IMR-90 (cell line): ENCODE measurements at places on chromosomes 16 and 17. TPM values are rescaled to one million over a fixed set of nuclear protein-coding genes. Genes with fewer than 3 reads are reported as not detected.

The EVI2A gene
- 0.90 and 1.7 TPM in 2 replicates for total RNA-seq

The CHRNE gene
- total RNA-seq = under 0.01 TPM in 2 replicates

The GRAPL gene
- total RNA-seq = not detected in 2 replicates

The SLC6A4 gene
- total RNA-seq = under 0.01 TPM in 1 of 2 replicates, not detected in the other

The RPS6KB1 gene
- total RNA-seq = 18.9 and 20.3 TPM in 2 replicates

- DNase-seq = no peak
Observed at GRCh38 chr17:82200743-82201497, 11.7 kb downstream of the CCDC57 start.

DNA sequence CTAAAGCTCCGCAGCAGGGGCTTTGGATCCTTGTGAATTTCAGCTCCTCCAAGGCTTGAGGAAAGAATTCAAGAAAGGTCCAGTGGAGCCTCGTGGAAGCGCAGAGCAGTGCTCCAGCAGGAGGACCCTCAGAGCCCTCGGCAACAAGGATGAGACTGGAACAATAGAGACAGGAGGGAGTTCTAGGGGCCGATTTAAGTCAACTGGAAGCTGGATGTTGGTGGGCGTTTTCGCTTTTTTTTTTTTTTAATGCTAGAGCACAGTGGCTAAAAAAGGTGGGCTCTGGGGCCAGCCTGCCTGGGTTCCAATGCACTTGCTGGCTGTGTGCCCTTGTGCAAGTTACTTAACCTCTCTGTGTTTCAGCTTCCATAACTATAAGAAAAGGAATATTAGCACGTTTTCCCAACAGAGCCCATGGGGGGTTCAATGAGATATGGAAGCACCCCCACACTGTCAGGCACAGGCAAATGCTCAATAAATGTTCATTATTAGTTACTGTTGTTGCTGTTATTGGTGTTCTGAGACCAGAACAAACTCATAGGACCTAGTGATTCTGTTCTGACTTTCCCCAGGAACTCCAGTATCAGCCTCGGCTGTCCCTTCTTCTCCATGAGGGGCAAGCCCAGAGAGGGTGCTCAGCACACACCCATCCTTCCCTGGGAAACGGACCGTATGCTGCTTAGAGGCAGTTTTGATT is 5.3 kb upstream of the CBX8 start:
- no peak for DNase-seq

GRCh38 chr16:80230328-80231120 is 310.3 kb upstream of the DYNLRB2 start:
- peak; percentile 21 for DNase-seq

DNA sequence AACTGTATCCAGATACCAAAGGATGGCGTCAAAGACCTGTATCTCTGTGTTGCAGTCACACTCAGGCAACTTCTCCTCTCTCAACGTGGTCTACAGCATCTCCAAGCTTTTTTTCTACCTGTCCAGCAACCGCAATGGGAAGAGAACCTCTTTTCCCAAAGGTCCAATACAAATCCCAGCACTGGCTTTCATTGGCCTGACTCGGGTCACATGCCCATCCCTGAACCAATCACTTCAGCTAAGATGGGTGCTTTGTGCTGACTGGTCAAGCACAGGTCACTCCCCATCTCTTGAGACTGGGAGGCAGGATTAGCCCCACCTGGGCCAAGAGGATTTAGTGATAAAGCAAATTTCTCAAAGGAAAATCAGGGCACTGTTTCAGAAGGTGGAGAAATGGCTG is 71.2 kb upstream of the C16orf82 start:
- DNase-seq = no peak

- no peak for DNase-seq
Observed at GRCh38 chr16:86198206-86199118, 299.5 kb downstream of the IRF8 start.

DNA sequence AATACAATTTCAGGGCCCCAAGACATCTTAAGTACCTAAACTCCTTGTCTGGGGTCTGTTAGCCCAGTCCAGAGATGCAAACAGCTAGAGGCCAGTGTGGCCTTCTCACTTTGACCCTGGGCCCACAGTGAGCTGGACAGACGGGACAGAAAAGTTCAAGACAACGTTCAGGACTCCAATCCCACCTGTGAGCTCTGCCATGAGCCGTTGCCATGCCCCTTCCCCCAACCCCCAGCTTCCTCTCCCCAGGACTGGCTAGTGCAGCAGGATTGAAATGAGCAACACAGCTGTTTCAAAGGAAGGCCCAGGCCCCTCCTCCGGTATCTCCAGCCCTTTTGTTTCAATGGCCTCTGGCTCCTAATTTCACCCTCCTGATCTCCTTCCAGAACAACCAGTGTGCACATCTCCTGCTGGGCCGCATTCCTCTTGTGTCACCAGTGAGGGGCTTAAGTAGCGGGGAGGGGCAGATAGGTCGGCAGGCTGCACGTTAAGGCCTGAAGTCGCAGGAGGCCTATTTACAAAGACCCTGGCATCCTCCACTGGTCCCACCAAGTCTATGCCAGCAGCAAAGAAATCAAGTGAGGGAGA is 11.3 kb downstream of the AXIN2 start:
- no peak for DNase-seq

DNA sequence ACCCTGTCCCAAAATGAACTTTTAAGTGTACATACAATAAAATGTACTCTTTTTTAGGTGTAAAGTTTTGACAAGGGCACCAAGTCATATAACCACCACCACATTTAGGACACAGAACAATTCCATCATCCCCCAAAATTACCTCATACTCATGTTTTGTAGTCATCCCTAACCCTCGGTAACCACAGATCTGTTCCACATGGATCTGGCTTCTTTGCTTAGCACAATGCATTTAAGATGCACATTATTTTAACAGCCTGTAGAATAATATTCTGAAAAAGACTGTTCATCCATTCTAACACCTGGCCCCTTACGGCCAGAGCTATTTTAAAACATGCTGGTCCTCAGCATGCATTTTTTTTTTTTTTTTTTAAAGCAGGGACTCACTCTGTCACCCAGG is 25.2 kb upstream of the CFAP20 start:
- DNase-seq = no peak

DNA sequence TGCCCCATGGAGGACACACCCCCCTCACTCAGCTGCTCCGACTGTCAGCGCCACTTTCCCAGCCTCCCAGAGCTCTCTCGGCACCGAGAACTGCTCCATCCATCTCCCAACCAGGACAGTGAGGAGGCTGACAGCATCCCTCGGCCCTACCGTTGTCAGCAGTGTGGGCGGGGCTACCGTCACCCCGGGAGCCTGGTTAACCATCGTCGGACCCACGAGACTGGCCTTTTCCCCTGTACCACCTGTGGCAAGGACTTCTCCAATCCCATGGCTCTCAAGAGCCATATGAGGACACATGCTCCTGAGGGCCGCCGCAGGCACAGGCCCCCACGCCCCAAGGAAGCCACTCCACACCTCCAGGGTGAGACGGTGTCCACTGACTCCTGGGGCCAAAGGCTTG is 2.1 kb downstream of the ZNF646 start:
- DNase-seq = no peak

GRCh38 chr17:17235212-17236174 is 1.5 kb downstream of the FLCN start:
- DNase-seq = peak; percentile 44
